Fibroblast of skin of back (primary cell): ENCODE measurements at places on chromosomes 5 and 9.

DNA sequence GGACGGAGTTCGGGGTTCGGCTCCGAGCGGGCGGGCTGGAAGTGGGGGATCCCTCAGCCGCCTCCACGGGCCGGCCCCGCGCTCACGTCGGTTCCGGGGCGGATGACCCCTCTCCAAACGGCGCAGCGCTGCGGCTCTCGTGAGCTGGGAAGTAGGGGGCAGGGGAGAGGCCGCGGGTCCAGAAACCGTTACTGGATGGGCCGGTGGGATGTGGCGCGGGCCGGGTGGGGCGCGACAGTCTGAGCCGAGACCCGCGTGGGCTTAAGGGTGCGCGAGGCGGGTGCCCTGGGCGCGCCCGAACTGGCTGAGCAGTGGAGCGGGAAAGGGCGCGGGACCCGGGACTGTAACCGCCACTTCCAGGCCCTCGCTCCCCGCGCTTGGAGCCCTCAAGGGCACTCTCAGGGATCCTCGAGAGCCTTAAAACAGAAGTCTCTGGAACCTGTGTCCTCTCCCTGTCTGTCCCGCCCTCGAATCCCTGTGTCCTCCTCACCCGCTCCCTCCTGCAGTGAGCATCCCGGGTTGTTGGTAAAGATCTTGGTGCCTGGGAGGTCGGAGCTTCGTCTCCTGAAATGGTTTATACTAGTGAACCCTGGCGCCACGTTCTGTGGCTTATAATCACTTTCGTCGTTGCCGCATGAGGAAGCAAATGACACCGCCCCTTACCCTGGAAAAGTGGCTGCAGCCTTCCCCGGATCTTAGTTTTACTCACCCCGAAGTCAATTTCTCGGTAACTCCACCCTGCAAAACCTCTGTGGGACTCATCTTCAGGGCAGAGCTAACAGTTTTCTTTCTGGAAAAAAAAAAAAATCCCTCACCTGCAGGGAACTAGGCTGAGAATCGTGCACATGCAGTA lies 571 bp upstream of the MARCHF11 start:
- no peak for DNase-seq

- no peak for DNase-seq
Measured at GRCh38 chr5:178499352-178499751, 90.8 kb downstream of the COL23A1 start.

- no peak for DNase-seq
Measured at GRCh38 chr9:101117161-101117560, 88.6 kb downstream of the PLPPR1 start.

- DNase-seq: no peak
Measured at GRCh38 chr9:135249191-135249590, 161.7 kb downstream of the OLFM1 start.

DNA sequence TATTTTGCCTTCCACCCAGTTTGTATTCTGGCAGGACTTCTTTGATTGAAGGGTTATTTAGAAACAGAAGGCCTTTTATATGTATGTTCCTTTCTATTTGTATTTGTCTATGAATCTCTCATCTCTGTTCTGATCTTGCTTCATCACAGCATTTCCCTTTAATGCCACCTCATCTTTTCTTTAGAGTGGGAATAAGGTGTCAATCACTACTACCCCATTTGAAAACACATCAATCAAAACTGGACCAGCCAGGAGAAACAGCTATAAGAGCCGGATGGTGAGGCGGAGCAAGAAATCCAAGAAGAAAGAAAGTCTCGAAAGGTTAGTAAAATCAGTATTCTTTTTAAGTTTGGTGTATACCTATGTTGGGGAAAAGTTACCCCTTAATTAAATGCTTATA lies 36.3 kb downstream of the CD180 start:
- no peak for DNase-seq

- DNase-seq: peak; percentile 56
Measured at GRCh38 chr5:168114444-168115017, 176.9 kb upstream of the WWC1 start.
